ENCODE measurements at places on chromosomes 3 and 15.

- no peak for DNase-seq
These were observed 176.9 kb upstream of the ANKRD28 start for GRCh38 chr3:15974647-15975046.

- no peak for DNase-seq
These were observed 12.9 kb downstream of the C15orf62 start for GRCh38 chr15:40782609-40783227.

DNA sequence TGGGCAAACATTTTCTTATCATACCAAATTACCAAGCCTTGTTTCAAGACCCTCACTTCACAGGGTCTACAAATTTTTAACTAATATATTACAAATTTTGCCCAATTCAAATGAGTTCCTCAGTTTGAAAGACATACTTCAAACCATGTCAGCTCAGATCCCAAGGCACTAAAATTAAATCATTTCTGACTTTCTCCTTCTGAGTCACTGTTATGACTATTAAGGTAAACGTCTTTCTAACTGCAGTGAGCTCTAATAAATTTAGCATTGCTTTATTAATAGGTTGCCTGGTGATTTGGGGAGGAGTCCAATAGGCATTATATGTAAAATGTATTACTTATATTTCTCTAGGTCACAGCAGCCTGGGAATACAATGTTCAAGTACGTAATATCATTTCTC, 158.2 kb upstream of the ARHGEF26 start:
- DNase-seq: no peak

DNA sequence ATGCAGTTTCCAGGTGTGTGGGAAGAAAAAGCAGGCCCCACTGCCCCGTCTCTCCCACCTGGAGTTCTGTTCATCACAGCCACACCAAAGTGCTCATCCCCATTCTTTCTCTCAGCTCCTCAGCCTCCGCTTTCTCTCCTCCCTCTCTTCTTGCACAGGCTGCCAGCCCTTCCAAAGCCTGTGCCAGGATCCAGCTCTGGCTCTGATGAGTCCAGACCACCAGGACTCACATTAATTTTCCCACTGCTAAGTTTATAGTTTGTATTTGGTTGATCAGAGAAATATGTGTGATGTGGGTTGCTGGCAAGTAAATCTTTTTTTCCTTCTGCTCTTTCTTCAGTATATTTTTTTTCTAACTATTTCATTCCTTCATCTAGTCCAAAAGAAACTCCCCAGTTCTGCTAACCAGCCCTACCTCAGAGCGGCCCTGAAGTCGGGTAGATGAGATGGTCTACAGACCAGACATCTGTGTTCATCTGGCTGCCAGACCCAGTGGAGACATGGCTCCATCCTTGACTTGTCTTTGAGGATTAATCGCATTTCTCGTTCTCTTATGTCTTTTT, 49.8 kb downstream of the BOC start:
- no peak for DNase-seq

- DNase-seq: no peak
These were observed 100.0 kb upstream of the C3orf80 start for GRCh38 chr3:160125258-160125657.

Measured in hypothalamus (tissue), 51 donors.